ENCODE measurements at places on chromosomes 3 and 15. TPM values are rescaled to one million over a fixed set of nuclear protein-coding genes. Genes with fewer than 3 reads are reported as not detected.

The ANKRD34C gene
- total RNA-seq: not detected

The FOXB1 gene
- not detected for total RNA-seq

The CSPG5 gene
- not detected for total RNA-seq

The PTX3 gene
- total RNA-seq: 2.1 TPM

GRCh38 chr3:123054931-123055330 is 11.9 kb upstream of the PDIA5 start:
- no peak for DNase-seq

The SIN3A gene
- 93.6 TPM for total RNA-seq

DNA sequence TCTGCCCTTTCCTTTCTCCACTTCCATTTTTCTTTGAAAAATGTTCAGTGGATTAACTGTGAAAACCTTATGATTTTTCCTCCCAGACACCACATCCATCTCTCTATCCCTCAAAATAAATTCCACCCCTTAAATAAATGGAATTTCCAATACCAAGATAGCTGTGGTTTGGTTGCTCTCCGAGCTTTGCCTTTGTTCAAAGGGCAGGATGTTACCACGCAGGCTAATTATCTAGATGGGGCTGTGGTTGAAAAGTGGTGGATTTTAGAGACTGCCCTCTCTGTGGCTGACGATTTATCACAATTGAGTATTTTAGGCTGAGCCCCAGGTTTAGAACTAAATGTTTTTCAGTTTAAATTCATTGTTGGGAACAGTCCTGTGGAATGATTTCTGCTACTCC is 36.9 kb upstream of the CMSS1 start:
- DNase-seq: no peak

DNA sequence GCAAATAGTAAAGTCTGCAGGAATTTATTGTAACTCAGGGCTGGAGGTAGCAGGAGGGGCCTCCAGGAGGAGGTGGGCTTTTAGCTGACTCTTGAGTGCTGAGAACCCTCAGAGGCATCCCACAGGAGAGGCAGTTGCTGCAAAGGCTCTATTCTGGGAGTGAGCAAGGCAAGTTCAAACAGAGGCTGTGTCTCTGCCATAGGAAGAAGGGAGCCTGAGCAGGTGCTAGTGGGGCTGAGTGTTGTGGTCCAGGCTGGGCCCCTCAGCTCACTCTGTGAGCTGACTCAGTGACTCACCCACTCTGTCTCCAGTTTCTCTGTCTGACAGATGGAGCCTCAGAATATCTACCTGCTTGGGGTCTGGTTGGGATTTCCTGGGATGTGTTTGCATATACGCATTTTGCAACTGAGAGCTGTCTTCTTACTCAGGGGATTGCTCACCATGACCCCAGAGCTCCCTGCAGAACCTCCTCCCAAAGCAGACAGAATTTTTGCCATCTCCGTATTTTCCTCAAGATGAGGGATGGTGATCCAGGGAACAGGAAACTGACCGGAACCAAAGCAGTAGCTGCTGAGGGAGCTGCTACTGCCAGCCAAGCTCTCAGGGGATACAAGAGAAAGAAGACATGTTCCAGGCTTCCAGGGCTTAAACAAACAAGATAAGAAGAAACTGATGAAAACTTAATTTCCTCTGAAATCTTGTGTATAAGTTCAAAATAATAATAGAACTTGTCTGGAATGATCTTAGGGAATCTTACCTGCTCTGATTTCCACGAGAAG is 13.6 kb upstream of the NOX5 start:
- no peak for DNase-seq

DNA sequence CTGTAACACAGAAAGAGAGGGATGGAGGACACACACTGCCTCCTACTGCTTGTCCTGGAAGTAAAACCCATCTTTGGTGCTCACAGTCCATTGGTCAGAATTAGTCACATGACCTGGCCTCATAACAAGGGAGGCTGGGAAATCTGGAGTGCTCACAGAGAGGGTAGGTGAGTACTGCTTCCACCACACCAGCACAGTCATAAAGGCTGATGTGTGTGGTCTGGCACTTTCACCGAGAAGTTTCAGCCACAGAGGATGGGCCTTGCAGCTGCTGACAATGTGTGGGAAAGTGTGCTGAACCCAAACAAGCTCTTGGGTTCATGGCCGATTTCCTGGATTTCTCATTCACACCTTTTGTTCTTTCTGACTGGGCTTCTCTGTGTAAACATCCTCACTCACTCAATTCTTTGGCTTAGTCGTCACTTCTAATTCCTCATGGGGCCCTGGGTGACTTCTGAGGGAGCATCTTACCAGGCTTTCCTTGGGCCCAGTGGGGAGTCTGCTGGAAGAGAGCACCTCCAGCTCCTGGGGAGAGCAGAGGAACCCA is 100.7 kb downstream of the ASB7 start:
- peak; percentile 9 for DNase-seq

GRCh38 chr3:181752202-181752671 is 40.5 kb downstream of the SOX2 start:
- no peak for DNase-seq

GRCh38 chr3:43180694-43181093 is 74.8 kb upstream of the POMGNT2 start:
- DNase-seq: no peak

The GOLGA8J gene
- not detected for total RNA-seq

The COPS2 gene
- 70.8 TPM for total RNA-seq

- no peak for DNase-seq
Measured at GRCh38 chr15:81184188-81184587, 12.5 kb upstream of the IL16 start.

DNA sequence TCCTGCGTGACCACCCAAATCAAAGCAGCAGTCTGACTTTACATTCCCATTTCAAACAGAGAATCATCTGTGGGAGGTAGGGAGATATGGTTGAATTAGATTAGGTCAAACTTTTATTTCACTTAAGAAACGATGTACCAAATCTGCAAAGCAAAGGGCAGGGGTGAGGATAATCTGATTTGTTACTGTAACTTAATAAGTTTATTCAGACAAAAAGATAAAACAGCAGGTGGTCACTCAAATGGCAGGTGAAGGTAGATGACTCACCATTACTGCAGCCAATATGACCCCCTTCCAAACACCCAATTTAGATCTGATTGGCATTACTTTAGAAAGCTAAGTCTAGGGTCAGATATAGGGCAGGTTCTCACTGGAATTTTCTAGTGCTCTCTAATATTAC is 651.0 kb upstream of the NAALADL2 start:
- no peak for DNase-seq

DNA sequence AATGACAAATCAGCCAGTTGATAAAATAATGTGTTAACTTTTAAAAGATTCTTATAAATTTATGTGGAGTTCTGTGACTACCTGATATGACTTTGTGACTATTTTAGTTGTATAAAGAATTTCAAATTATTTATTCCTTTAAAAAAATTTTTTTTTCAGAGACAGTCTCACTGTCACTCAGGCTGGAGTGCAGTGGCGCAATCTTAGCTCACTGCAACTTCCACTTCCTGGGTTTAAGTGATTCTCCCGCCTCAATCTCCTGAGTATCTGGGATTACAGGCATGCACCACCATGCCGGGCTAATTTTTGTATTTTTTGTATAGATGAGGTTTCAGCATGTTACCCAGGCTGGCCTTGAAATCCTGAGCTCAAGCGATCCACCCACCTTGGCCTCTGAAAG is 48.5 kb downstream of the MBNL1 start:
- DNase-seq: no peak

The RYK gene
- total RNA-seq: 78.4 TPM

DNA sequence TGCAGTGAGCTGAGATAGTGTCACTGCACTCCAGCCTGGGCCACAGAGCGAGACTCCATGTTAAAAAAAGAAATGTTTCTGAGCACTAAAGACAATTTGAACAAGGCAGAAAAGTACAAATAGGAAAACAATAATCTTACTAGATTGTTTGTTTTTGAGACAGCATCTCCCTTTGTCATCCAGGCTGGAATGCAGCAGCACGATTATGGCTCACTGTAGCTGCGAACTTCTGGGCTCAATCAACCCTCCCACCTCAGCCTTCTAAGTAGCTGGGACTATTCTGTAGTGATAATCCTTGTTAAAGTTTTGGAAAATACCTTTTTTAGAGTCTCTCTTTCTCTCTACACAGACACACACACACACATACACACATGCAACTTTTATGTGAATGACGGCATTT is 107.1 kb downstream of the LPP start:
- no peak for DNase-seq

- no peak for DNase-seq
Measured at GRCh38 chr3:46408853-46409252, 1.8 kb downstream of the CCRL2 start.

DNA sequence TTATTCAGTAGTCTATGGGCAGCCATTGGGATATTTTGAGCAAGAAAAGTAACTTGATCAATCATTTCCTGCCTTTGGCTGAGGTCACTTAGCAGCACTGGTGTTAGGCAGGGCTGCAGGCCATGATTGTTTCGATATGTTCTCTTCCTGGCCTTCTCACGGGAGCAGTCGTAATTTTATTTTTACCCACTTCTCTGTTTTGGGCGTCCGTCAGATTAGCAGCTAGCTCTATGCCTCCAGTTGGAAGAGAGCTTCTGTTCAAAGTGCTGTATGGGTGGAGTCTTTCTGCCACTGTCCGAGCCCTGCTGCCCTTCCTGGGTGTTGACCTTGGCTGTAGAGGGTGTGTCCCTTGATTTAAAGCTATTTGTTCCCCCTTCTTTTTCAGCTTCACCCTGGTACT is 123.4 kb upstream of the ROPN1 start:
- no peak for DNase-seq

All from ureter (tissue), 1 donor.